ENCODE measurements at places on chromosomes 3 and 15.

- peak; percentile 80 for DNase-seq
Measured at GRCh38 chr15:88894348-88894818, 961 bp downstream of the HAPLN3 start.

GRCh38 chr3:103446953-103447629 lies 1012.3 kb downstream of the ZPLD1 start:
- no peak for DNase-seq

GRCh38 chr3:187753516-187753915 lies 8.2 kb upstream of the BCL6 start:
- DNase-seq, result no peak

DNA sequence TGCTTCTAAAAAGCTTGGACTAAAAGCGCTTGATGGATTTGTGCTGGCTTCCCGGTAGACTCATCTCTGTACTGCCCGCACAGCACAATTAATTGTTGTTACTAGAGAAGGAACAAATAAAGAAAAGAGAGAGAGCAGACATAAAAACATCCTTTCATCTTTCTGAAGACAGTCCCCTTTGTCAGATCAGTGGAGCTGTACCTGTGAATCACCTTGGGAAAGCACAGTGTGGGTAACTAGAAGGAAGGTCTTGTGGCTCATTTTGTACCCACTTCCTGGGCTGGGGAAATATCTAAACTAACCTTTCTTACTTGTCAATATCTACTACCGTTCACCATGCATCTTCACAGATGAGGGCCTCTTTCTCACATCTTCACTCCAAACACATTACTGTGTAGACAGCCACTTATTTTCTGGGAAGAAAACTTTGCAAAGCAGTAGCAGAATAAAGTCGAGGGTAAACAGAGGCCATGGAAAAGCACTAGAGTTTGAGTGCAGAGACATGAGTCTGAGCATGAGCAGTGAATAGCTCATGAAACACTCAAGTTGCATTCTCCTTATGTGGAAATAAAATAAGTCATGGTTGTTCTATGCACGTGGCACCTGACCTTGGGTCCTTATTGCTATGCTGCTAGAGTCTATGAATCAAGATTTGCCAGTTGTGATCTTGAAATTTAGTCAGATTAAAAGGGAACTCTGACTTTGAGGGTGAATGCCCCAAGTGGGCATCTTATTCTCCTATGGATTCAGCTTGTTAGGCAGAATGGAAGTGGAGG lies 169.3 kb downstream of the LPP start:
- DNase-seq, result no peak

DNA sequence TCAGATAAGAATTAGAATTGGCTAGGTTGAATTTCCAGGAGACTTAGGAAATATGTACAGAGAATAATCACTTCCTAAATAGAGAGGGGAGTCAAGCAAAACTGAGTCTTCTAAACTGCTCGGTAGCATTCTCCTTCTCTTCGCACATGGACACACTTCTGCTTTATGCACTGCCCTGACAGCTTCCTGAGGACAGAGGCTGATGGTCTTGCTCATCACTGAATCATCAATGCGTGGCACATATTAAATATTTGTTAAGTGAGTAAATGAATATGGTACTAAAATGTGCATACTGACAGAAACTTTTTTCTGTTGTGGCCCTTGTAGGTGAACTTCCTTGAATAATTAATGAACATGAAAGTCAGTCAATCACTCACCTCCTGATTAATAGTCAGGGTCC lies 315.5 kb downstream of the FHIT start:
- DNase-seq, result no peak

- DNase-seq, result no peak
Measured at GRCh38 chr3:71008350-71008935, 575.1 kb downstream of the FOXP1 start.

GRCh38 chr15:58458076-58458475 lies 26.3 kb downstream of the LIPC start:
- DNase-seq, result no peak

GRCh38 chr15:63059573-63060216 lies 17.1 kb downstream of the TPM1 start:
- no peak for DNase-seq

All from right cardiac atrium (tissue), 5 donors.